ENCODE measurements at places on chromosomes 3 and 15. TPM values are rescaled to one million over a fixed set of nuclear protein-coding genes. Genes with fewer than 3 reads are reported as not detected.

A4GNT gene
- total RNA-seq = not detected

DNA sequence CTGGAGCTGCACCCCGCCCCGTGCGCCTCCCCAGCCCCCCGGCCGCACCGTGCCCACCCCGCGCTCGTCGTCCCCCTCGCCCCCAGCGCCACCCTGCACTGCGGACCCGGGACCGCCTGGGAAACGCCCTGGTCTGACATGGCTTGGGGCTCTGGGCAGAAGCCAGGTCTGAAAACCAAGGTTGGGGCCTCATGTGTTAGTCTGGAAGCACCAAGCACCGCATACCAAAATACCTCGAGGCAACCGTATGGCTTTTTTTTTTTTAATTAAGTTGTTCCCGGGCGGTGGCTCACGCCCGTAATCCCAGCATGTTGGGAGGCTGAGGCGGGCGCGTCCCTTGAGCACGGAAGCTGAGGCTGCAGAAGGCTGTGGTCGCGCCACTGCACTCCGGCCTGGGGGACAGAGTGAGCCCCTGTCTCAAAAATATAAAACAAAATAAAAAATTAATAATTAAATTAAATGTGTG, 91.5 kb upstream of the CHD2 start:
- DNase-seq = peak; percentile 62

GRCh38 chr15:73930371-73930770, 4.1 kb downstream of the LOXL1 start:
- DNase-seq = peak; percentile 81

GRCh38 chr3:157530637-157531300, 27.6 kb upstream of the VEPH1 start:
- no peak for DNase-seq

DNA sequence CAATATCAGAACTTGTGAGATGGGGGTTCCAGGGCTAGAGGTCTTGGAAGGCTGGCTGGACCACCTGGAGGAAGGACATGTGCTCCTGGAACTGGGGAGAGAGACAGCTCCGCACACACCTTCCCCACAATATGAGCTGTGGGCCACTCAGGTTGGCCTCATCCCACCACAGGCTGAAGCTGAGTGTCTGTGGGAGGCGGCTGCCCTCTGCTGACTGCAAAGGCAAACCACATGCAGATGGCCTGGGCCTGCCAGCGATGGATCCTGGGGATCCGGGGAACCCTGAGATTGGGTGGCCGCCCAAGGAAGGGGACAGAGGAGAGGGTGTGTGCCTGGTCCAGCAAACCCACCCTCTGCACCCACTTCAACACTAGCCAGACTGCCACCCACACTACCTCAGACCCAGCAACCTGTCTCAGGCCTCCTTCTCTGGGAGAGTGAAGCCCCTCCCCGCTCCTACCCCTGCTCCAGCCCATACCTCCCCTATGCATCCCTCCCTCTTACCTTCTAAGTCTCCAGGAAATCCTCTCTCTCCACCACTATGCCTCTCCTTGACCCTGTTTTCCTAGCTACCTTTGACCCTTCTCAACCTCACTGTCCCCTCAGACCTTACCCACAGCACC, 44.8 kb downstream of the CYP11A1 start:
- peak; percentile 69 for DNase-seq

DNA sequence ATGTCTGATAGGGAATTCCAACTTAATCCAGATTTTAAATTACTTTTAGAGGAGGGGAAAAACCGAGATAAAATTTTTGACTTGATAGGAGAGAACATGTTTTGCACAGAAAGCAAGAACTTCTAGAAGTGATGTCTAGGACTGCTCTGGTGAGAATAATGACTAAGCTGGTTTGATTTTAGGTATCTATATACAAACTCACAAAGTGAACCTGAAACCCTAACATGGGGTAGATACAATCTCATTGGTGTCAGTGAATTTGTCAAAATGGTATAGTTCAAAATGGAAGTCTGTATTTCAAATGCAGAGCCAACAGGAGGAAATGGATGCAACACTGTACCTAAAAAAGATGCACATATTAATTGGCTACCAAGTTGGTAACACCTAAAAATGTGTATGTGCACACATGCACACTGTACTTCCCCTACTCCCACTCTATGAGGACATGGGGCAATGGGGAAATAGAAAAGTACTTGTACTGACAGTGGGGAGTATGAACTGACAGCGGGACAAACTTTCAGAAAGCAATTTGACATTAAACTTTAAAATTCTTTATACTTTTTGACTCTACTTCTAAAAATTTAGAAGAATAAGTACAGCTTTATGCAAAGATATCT, 53.0 kb downstream of the NR1I2 start:
- no peak for DNase-seq

- no peak for DNase-seq
Measured at GRCh38 chr3:36812240-36812639, 47.9 kb upstream of the DCLK3 start.
